ENCODE measurements at places on chromosomes 2 and 18.

DNA sequence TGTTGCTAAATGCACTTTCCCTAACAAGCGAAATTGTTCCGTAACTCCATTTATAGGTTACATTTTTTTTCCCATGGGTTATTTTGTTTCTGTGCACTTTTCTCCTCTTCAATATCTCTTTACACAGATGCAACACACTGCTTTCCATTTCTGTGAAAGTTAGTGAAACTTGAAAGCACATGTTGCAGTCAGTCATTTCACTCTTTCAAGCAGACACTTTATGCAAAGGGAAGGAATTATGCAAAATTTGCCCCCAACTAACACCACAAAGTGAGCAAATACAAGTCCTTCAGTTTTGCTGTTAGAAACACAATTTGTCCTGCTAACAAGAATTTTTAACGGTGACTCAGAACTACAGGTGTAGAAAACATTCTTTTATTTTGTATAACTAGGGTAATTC is 124.8 kb downstream of the PTH2R start:
- no peak for DNase-seq

DNA sequence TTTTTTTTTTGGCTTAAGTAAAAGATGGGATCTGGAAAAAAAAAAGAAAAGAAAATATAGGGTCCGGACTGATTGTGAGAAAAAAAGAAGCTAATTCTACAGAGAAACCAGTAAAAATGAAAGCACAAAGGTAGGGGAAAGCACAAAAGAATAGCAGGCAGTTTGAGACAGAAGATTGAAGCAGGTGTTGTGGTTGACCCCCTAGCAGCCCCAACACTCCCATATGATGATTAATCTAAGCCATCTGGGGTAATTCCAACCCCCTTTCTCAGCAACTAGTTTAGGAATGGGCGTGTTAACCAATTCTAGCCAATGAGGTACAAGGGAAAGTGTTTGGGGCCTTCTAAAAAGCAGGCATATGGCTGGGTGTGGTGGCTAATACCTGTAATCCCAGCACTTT is 77.0 kb downstream of the MBD2 start:
- DNase-seq = no peak

- no peak for DNase-seq
Measured at GRCh38 chr2:204681412-204681811, 136.1 kb downstream of the PARD3B start.

DNA sequence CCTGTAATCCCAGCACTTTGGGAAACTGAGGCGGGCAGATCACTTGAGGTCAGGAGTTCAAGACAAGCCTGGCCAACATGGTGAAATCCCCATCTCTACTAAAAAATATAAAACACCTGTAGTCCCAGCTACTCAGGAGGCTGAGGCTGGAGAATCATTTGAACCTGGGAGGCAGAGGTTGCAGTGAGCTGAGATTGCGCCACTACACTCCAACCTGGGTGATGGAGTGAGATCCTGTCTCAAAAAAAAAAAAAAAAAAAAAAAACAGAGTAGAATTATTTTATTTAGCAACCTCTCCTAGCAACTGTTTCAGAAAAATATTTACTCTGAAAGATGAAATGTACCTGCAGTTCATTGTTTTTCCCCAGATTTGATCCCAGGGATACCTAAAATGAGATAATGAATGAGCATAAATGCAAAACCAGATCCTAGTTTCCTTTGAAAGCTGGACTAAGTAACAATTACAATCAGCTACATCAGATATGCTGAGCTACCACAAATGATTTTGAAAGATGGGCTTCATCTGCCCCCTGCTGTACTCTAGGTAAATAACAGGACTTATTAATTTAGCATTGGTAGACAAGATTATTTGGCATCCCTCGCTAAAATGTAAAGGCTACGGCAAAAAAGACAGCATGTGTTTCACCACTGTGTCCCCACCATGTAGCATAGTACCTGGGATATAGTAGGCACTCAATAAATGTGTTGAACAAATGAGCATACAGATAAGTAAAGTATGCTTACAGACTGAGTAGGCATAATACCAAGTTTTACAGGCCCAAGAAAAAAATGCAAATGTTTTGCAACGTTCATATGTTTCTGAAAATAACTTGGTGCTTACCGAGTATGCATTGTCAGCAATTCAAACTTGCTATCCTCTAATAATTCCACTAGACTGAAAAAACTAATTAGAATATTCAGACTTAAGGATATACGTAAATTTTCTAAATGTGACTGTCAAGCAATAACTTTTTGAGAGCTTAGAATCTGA is 102.5 kb downstream of the ATL2 start:
- DNase-seq = peak; percentile 91

- no peak for DNase-seq
Measured at GRCh38 chr2:231800493-231801091, 14.3 kb downstream of the COPS7B start.

DNA sequence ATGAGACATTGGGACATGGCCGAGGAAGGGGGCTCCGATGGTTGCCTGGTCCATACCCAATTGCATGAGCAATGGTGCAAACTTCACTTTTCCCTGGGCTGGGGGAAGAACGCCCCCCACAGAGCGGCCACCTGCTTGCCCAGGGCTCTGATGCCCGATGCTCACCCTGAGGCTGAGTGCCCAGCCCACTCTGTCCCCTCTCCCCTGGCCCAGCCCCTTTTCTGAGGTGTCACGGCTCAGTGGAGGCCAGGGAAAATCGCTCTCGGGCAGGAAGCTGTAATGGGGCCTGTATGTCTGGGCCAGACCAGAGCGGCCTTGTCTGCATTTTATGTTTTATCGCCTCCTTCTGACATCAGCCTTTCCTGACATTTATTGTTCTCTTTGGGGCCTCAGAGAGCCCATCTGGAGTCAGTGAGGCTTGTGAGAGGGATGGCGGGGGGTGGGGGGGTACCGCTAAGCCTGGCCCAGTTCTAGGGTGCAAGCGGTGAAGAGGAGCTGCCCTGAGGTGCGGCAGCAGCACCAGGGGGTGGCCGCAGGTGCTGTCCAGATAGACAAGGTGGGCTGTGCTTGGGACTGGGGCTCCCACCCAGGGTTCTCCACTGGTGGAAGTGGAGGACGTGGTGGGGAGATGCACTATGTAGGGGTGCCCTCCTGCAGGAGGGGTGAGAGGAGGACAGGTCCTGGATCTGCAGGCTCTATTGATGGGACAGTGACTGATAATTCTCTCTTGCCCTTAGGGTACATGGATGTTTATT is 46.2 kb downstream of the INHBB start:
- no peak for DNase-seq

DNA sequence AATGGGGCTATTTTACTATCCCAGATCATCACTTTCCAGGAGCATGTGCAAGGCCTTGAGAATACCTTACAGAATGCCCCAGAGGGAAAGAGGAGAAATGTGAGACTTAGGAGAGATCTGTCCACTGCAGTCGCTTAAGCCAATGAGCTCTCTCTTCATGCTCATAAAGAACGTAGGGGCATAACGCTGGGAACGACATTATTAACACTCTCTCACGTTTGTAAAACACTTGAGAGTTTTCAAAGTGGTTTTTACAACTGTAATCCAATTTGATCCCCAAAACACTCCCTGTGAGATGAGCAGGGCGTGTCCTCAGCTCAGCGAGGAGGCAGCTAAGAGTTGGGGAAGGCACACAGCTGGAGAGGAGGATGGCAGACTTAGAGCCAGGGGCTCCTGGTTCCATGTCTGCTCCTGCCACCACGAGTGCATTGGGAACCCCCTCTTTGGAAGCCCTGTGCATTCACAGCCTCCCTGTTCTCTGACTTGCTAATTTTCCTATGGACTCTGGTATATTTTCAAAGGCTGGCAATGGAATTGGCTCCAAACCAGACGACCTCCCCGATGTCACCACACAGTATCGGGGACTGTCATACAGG is 97.4 kb downstream of the PLB1 start:
- no peak for DNase-seq

- no peak for DNase-seq
Measured at GRCh38 chr2:29075894-29076705, 1.8 kb upstream of the PCARE start.

DNA sequence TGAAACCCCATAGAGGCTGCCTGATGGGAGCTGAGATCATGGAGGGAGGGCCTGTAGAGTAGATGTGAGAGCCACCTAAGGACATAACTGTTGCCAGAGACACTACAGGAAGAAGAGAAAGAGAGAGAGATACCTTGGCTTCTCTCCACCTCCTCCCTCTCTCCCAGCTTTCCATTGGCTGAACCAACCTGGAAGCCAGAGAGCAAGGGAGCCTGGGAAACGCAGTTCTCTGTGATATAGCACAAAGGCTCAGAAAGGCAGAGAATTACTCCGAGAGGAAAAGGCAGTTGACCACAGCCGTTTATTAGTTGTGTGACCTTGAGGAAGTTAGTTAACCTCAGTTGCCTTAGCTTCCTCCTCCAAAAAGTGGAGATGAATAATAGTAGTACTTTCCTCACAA is 37.7 kb upstream of the MAT2A start:
- DNase-seq = no peak

DNA sequence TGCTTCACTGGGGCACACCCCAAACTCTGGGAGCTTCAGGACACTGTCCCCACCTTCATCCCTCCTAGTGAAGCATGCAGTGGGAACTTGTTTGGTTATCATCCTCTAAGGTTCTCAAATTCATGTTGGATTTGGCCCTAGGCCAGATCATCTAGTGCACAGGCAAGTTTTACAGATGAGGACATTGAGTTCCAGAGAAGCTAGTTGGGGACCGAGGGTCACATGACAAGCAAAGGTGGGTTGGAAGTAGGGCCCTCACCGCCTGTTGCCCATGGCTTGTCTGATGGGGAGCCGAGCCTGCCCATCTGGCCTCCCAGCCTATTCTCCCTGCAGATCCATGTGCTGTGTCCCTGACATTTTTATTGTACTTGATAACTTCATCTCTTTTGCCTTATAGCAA is 2.8 kb downstream of the PRKCE start:
- no peak for DNase-seq

DNA sequence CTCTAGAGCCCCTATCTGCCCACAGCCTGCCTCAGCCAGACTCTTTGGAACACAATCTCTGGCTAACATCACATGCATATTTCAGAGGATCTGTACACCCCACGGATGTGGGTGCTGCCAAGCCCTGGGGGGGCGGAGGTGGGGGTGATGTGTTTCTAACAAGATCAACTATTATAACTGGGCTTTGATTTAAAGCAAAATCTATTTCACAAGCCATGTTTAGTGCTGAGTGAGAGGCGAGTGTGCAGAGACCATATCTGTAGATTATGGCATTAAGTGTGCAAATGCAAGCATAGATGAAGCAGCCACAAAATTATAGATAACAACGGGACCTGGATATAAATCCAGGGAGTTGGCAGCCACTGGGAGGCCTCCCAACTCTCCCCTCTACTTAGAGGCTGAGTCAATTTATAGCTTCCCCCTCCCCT is 135.8 kb upstream of the SMAD2 start:
- DNase-seq = no peak

DNA sequence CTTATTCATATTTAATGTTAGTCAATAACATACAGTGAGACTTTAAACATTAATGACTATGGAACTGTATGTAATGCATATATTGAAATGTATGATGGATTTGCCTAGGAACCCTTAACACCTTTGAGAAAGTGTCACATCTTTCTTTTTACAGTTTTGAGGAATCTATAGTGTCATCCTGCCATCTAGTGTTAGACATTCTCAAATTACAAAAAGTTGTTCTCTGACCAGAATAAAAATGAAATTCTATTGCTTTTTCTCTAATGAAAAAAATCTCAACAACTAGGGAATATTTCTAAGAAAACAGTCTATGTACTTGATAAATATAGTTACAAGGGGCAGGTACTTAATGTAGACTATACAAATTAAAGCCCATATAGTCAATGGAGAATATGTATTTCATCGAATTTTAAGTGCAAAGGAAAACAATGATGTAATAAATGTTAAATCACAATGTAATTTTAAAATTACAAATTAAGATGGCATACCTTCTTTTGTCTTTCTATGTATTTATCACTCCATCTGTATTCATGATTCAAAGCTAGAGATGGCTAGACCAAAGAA is 5.1 kb upstream of the CALCRL start:
- DNase-seq = no peak

DNA sequence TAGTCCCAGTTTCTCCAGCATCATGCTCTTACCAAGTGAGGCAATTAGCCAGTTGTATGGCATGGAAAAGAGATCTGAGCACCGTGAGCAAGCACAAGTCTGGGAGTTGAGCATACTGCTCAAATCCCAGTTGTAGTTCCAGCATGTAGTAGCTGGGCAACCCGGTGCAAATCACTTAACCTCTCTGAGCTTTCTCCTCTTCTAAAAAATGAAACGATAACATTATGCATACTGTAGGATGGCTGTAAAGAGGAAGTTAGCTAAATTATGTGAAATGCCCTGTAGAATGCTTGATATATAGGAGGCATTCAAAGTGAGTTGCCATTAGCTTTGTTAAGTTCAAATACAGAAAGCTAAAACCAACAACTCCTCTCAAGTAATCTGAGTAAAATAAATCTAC is 164.0 kb upstream of the ZEB2 start:
- DNase-seq = no peak

DNA sequence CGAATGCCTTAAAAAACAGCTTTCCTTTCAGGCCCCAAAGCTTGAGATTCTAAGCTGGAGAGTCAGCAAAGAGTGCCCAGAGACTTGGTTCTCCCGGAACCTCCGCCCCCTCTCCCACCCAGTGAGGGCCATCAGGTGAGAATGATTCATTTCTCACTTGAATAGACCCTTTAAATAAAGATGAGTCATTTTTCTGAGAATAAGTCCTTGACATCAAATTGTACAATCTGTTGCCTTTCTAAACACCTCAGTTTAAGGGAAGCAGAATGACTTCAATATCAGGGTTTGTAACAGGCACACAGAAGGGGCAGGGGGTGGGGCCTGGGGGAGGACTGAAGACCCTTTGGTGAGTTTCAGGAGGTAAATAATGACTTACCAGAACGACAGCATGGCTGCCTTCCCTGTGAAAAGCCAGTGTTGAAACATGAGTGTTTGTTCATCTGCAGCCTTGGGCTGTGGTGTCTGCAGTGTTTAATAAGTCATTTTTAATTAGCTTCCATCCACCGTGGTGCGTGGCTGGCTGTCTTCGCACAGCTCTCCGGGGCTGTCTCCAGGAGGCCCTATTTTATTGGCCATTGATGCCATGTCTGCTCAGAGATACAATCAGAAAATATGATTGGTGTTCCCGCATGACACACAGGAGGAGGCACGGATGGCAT is 134.9 kb upstream of the ZNF236 start:
- no peak for DNase-seq

DNA sequence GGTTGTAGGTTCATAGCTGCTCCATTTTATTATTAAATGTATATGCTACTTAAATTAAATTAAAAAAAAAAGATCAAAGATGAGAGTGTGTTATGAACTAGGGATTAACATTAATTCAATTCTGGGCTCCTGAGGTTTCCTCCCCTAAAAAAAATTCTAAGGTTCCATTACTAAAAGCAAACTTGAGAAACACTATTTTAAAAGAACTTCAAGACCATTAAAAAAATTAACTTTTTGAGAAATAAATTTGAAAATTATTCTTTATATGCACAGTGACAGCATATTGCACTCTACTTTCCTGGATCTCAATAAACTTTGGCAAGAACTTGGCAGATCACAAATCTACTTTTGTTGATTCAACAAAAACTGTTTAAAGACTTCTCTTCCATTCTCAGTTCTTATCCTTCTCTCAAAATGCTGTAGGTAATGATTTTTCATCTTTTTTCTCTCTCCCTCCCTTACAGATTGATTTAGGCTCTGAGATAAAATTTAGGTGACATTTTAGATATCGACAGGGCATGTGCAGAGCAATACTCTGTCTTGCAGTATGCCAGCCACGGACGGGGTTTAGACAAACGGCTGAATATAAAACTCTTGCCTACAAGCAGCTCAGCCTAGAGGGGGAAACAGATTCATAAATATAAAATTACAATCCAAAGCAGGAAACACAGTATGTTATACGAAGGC is 592 bp upstream of the MARS2 start:
- DNase-seq = peak; percentile 28

GRCh38 chr2:232439758-232440135 is 16.2 kb upstream of the ALPI start:
- no peak for DNase-seq
